ENCODE measurements at places on chromosomes 11 and 22.

GRCh38 chr11:1387961-1388762 lies 1.6 kb upstream of the BRSK2 start:
- DNase-seq, result no peak

- DNase-seq, result no peak
These were observed 13.5 kb downstream of the TXN2 start for GRCh38 chr22:36467946-36468345.

DNA sequence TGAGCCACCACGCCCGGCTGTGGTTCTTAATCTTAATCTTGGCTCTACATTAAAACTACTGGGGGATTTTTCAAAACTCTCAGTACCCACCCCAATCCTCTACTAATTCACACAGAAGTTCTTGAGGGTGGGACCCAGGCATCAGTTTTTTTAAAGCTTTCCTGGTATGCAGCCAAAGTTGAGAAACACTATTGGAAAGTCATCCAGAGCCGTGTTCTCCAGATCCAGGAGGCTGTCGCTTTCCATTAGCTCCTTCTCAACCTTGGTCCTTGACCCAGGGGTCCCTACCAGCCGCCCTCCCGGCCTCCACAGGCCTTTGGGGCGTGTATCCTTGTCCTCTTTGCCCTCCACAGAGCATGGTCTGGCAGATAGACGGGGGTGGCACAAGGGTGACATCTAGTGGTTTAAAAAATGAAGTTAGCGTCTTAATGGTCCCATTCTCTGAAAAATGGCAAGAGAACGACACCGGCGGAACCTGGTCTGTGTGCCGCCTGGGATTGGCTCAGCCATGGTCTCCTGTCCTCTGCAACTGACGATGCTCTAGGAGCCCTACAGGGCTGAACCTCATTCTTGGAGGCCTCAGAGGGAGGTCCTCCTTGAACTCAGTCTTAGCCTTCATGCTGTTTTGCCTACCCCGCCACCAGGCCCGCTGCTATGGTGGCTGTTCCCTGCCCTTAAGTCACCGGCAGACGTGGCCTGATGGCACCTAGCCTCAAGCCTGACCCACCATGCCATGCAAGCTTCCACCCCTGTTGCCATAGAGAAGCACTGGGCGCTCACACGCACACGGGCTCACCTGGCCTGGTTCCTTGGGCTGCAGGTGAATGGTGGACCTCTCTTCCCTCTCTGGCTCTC lies 152.0 kb upstream of the SYN3 start:
- DNase-seq, result peak; percentile 74

DNA sequence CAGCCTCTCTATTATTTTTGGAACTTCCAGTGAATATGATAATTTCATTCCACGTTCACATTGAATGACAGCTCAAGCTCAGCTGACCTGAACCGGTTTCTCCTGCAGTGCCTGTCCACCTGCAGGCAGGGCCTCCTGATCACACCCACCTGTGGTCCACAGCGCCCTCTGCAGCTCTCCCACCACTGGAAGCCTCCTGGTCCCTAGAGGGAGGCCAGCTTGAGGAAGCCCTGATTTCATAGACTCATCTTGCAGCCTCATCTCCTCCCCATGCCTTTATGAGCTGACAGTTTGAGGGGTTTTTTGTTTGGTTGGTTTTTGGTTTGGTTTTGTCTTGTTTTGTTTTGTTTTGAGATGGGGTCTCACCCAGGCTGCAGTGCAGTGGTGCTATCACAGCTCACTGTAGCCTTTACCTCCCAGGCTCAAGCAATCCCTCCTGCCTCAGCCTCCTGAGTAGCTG lies 29.9 kb upstream of the MALAT1 start:
- no peak for DNase-seq

DNA sequence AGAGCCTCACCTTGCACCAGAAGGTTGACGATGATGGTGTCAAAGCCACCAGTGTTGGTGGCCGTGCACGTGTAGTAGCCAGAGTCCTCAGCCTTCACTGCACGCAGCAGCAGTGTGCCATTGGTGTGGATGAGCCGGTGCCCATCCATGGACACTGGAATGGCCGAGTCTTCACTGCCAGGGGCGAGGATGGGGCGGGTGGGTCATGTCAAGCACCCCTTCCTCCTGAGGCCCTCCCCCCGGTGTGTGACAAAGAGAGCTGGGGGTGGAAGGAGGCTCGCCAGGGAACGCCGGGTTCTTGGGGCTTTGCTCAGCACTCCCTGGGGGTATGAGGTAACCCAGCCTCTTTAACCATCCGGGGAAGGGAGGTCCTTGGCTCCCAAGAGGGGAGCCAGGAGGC lies 111.6 kb downstream of the CEP164 start:
- no peak for DNase-seq

DNA sequence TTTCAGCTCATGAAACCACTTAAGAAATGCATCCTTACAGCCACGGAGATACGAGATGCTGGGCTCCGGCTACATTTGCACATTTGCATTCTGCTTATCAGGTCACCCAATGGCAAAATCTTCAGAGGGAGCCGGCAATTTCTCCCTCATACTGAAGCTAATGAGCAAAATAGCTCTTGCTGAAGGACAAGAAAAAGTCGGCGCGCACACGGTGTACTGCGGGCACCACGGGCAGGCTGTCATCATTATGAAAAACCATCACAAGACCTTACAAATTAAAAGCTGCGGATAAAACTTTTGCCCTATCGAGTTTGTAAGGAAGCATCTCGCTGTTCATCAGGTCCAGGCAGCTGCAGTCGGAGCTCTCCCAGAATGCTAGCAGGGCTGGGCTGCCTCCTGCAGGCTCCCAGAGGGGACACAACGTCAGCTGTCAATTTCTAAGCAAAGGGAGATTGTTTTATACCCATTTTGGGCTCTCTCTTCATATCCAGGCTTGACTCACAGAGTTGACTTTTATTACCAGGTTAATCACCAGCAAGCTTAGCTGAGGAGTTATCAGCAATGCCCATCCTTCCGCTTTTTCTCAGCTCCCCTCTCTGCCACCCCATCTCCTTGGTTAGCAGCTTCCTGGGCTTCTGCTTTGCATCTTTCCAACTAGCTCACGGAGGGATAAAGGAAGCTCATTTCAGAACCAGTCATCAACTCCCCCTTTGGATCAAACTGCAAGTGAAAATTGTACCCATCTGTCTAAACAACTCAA lies 375.1 kb downstream of the OPCML start:
- DNase-seq, result no peak

- no peak for DNase-seq
These were observed 41.0 kb downstream of the CEP57 start for GRCh38 chr11:95831198-95831883.

DNA sequence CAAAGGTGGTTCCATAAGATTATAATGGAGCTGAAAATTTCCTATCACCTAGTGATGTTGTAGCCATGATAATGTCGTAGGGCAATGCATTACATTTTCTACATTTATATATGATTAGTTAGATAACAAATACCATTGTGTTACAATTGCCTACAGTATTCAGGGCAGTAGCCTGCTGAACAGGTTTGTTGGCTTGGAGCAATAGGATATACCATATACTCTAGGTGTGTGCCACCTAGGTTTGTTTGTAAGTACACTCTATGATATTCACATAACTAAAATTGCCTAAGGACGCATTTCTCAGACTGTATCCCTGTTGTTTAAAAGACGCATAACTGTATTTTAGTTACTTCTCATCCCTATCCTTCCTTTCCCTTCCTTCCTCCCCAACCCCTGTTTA lies 13.6 kb downstream of the PLEKHB1 start:
- no peak for DNase-seq

DNA sequence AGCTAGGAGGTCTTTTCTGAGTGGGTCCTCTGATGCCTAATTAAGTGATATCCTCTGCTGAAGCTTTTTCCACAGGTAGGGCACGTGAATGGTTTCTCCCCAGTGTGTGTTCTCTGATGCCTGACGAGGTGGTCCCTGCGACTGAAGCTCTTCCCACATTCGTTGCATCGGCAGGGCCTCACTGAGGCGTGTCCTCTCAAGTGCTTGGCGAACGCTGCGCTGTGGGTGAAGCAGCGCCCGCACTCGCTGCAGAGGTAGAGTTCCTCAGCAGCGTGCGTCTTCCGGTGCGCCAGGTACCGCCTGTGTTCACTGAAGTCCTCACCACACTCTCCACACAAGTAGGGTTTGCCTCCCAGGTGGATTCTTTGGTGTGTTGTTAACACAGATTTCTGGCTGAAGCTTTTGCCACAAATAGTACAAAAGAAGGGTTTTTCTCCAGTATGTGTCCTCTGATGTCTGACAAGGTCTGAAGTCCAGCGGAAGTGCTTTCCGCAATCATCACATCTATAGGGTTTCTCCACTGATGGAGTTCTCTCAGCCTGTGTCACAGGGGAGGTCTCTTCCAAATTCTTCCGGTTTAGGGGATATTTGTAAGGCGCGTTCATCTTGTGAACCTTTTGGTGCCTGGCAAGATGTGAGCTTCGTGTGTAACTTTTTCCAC lies 15.3 kb downstream of the ZNF202 start:
- no peak for DNase-seq

DNA sequence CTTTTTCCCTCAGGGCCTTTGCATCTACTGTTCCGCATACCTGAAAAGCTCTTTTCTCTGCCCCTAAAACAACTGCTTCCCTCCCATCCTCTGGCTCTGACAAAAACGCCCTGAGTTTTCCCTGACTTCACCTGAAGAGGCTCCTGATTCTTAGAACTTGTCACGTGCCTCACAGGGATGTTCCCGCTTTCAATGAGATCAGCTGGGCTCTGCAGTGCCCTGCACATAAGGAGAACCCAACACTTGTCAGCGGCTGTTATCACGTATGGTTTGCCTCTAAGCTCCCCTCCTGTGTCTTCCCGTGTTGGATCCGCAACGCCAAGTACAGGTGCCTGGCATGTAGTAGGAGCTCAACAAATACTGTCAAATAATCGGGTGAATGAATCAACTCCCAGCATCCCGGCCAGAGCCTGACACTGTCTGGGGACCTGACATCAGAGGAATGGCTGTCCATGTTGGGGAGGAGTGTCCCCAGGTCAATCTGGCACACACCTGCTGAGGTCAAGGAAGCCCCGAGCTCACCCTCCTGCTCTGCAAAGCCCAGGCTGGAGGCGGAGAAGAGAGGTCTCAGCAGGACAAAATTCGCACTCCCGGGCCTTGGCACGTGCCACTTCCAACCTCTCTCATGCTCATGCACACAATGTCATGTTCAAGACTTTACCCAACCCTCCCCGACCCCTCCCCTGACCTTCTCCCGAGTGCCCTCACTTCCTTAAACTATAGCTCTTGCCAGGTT lies 4.2 kb upstream of the GRK2 start:
- DNase-seq, result peak; percentile 21

- DNase-seq, result no peak
These were observed 4.7 kb upstream of the ZNF74 start for GRCh38 chr22:20389288-20389687.

GRCh38 chr11:18168372-18168771 lies 4.3 kb upstream of the MRGPRX4 start:
- no peak for DNase-seq

- no peak for DNase-seq
These were observed 487.8 kb downstream of the BUD13 start for GRCh38 chr11:116285026-116285425.

DNA sequence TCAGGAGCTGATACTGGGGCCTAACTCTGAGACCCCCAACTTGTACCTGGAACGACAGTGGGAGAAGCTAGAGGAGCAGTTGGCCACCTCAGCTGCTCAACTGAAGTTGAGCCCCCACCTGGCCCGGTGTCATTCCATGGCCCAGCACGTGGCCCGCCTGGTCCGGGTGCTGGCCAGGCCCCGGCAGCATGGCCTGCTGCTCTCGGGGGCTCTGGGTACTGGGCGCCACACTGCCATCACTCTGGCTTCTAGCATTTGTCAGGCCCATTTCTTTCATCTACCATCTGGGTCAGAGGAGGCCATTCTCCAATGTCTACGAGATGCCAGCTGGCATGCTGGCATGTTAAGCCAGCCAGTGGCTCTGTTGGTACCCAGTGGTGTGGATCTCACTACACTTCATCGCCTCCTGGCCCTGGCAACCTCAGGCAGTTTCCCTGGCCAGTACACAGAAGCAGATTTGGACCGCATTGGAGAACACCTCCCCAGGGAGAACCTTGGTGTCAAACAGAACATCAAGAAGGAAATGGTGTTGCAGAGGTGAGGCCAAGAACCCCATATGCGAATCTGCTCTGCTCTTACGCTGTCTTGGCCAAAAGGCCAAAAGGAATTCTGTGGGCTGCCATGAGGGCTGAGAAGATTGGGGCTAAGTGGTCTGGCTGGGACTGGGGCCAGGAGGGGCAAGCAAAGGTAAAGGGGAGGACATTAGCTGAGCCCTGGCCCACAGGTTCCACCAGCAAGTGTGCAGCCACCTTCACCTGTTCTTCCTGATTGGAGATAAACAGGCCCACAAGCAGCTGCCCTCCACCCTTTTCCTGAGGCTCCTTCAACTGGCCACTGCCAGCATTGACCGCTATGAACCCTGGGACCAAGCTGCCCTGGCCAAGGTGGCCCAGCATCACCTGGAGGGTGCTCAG lies 45.4 kb downstream of the RRP8 start:
- no peak for DNase-seq

GRCh38 chr11:61532134-61533038 lies 23.8 kb downstream of the LRRC10B start:
- DNase-seq, result no peak

DNA sequence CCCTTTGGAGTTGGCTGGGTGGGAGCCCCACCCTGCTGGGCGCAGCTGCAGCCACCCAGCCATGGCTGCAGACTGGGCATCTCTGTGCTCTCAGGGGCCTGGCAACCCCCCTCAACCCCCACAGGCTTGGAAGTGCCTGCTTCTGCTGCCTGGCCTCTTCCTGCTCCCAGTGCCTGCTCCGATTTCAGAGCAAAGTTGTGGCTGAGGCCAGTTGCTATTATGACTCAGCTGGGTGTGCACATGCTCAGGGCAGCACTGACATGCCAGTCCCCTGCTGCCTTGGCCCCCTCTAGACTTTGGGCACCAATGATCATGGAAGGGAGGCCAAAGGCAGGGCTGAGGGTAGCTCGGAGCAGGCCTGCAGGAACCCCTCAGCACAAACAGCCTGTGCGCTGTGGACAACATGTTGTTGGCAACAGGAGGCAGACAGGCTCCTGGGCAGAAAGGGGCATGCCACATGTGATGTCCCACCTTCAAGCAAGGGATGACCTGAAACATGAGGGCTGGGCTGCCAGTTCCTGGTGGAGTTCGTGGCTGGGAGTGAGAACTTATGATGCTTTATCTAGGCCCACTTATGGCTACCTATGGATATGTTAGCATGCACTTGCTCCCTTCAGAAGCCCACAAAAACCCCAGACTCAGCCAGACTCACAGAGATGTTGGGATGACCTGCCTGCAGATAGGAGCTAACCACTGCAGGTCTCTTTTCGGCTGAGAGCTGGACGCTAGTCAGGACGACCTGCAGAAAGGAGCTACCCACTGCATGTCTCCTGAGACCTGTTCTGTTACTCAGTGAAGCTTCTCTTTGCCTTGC lies 96.4 kb upstream of the AMOTL1 start:
- DNase-seq, result no peak

- no peak for DNase-seq
These were observed 1.4 kb upstream of the VPREB1 start for GRCh38 chr22:22243033-22243680.

- DNase-seq, result peak; percentile 71
These were observed 6.8 kb downstream of the MALAT1 start for GRCh38 chr11:65505466-65506289.

GRCh38 chr11:279966-280705 lies 1.9 kb downstream of the NLRP6 start:
- DNase-seq, result peak; percentile 57

GRCh38 chr22:39144101-39144767 lies 8.2 kb downstream of the CBX7 start:
- DNase-seq, result no peak

- DNase-seq, result peak; percentile 72
These were observed 60.7 kb downstream of the TTC17 start for GRCh38 chr11:43419460-43419859.
